Activated naive CD4-positive, alpha-beta T cell (primary cell): ENCODE measurements at places on chromosomes 7 and 10.

GRCh38 chr10:44244745-44245600 is 139.9 kb downstream of the CXCL12 start:
- no peak for DNase-seq

DNA sequence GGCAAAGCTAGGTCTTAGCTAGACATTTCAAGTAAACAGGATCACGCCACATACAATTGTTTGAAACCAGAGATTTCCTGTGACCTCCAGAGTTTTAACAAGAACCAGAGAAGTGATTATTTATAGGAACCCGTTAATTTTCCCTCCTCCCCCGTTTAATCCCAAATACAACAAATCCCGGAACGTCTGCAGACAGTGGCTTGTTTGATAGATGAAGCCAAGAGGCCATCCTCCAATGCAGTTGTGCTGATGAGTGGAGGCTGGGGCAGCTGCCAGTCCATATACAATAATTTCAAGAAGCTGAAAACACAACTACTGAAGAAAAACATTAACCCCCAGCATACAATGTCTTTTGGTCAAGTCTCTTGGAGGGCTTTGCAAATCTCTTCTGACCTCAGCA is 971.6 kb upstream of the ZNF722 start:
- no peak for DNase-seq

DNA sequence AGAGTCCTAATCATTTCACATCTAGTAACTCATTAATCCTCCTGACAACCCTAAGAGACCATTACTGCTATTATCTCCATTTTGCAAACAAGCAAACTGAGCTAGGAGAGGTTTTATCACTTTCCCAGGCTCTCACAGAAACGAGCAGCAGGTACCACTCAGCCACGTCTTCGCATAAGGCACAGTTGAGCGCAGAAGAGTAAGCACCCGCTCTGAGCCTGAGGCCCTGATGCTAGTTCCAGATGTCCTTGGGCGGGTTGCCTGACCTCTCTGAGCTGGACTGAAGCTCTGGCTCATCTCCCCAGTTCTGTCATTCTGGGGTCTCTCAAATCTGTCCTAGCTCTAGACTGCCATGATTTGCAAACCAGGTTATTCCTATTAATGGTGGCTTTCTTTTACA is 72.6 kb upstream of the FRMD4A start:
- DNase-seq = no peak

GRCh38 chr7:30445770-30446169 is 32.8 kb downstream of the NOD1 start:
- DNase-seq = no peak

DNA sequence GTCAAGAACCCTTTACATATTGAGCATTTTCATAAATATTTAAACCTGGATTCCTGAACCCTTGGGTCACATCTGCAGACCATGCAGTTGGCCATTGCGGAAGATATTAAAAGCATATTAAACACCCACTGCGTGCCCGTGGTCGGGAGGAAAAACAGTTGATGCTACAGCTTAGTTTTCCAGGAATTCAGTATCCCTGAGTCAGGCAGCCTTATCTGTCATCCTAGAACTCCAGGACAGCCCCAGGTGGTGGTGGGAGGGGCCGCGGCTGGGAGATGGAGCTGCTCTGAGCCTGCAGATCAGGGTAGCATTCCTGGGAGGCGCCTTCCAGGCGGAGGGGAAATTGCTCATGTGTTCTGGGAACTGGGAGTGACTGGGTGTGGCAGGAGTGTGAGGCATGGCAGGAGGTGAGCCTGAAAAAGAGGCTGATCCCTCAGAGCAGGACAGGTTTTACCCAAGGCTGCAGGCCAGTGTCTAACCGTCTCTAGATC is 222.9 kb upstream of the SH2B2 start:
- no peak for DNase-seq

GRCh38 chr7:37000511-37000910 is 276.2 kb upstream of the AOAH start:
- DNase-seq = no peak

- no peak for DNase-seq
Observed at GRCh38 chr10:101643546-101643945, 51.4 kb downstream of the FBXW4 start.

- no peak for DNase-seq
Observed at GRCh38 chr10:91034042-91034441, 113.2 kb upstream of the ANKRD1 start.

DNA sequence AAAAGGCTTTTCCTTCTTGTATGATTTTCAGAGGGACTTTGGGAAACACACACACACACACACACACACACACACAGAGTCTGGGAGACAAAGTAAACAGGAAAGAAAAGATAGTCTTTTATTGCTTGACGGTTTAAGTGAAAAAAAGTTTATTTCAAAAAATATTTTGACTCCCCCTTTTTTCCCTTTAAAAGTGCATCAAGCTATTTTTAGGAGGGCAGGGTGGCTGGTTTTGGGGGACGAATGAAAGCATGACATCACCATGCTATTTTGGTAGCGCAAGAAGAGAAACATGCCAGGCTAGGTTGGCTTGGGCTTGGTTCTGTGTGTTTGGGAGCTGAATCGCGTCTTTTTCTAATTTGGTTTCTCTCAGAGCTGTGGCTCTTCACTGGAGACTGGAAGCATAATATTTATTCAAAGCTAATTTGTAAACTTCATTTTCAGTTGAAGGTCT is 129.2 kb downstream of the BAMBI start:
- DNase-seq = no peak

DNA sequence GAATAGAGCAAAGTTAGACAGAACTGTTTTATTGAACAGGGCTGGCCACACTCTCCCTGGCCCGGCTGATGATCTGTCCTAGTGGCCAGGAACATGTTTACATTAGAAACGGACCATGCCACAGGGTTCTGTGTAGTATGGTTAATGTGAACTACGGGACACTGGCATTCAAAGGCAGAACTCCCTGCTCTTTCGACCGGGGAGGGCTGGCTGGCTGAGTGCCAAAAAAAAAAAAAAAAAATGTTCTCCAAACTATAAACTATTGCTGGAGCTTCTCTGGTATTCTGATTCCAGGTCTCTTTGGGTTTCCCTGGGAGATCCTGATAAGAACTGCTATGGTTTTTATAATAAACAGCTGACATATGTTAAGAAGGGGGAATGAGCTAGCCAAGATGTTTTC is 1262.6 kb upstream of the SORCS1 start:
- DNase-seq = no peak

DNA sequence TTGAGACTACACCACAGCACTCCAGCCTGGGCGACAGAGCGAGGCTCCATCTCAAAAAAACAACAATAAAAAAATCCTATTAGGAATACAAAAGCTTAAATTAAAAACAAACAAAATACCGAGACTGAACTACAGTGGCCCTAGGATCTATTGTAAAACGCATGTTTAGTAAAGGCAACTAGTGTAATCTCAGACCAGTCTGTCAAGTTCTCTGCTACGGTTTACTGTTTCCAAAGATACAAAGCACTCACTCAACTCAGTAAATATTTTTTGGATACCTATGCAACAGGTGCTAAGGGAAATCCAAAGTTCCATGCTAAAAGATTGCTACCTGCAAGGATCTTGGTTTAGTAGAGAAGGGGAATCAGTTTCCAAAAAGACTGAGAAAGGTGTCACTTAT is 3.4 kb upstream of the MIOS start:
- DNase-seq = no peak

DNA sequence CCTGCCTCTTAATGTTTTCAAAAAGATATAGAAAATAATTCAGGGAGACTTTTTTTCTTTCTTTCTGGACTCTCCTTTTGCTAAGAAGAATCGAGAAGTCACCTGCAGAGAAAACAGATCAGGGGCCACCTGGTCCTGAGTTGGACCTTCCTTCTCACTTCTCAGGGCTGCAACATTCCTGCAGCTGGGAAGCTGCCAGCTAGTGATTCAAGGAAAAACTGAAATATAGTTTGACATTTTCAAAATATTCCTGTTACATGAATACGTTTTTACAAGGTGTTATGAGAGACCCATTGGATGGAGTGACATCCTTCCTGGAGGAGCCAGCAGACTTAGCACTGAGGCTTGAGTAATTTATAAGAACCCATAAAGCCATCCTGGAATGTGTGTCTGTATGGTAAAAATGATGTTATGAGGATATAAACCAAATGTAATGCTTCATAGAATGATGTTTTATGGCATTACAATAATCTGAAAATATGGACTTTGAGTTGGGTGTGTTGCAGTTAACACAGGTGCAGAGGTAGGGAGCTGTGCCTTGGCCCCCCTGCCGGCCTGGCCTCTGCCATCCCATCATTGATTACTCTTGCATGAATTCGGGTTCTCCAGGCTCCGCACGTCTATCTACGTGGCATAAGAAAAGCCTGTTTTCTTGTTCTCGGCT is 149.7 kb downstream of the PAXIP1 start:
- DNase-seq = no peak

GRCh38 chr10:58341947-58342346 is 7.1 kb downstream of the UBE2D1 start:
- no peak for DNase-seq

- no peak for DNase-seq
Observed at GRCh38 chr7:20651960-20652544, 36.6 kb downstream of the ABCB5 start.

DNA sequence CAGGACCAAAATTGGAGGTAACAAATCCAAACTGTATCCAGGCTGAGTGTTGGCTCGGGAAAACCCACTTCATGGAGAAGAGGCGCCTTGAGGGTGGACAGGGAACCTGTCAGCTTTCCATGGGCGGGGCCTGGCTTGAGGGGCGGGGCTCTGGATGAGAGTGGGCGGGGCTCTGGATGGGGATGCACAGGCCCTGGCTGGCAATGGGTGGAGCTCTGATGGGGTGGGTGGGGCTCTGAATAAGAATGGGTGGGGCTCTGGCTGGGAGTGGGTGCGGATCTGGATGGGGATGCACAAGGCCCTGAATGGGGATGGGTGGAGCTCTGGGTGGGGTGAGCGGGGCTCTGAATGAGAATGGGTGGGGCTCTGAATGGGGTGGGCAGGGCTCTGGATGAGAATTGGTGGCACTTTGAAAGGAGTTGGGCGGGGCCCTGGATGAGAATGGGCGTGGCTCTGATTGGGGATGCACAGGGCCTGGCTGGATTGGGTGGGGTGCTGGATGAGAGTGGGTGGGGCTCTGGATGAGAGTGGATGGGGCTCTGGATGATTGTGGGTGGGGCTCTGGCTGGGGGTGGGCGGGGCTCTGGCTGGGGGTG is 96.6 kb upstream of the NPTX2 start:
- no peak for DNase-seq

DNA sequence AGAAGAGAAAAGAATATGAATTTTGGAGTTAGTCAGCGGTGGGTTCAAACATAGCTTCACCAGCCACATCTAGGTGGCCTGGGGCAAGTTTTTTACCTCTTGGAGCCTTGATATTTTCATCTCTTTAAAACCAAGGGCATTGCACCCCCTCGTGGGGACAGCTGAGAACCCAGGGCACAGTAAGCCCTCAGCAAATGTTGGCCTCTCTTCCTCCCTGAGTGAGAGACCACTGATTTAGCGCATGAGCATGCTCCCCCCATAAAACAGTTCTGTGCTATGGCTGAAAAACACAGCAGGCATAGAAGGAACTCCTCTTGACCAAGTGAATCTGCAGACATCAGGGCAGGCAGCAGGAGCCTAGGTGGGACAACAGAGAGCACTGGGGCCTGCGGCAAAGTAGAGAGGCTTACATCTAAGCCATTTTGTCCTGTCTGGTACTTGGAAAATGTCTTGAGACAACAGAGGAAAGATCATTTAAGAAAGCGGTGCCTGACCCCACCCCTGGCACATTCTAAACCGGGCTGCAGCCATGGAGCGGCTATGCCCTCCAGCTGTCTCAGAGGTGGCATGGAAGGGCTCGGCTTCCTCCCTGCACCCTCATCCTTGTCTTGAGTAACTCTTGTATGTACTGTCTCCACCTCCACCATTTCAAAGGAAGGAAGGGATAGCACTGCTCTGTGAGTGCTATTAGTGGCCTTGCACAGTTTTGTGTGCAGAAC is 94.7 kb downstream of the ARHGAP22 start:
- no peak for DNase-seq

DNA sequence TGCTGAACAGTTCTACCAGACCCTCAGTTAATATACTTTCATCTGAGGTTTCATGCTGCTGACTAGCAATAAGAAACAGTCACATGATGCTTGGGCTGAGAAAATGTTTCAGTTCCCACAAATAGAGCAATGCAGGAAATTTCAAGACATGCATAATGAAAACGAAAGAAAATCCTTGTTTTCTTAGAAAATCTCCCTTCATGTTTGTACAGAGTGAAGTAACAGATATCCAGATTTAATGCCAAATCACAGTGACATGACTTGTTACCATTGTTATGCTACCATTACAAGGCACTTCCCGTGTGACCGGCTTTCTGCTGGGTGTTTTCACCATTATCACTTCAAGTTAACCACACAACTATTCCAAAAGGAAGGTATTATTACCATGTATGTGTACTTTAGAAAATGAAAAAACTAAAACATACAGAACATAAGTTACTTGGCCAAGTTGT is 121.7 kb downstream of the DOCK4 start:
- DNase-seq = no peak

- DNase-seq = no peak
Observed at GRCh38 chr10:72784551-72785351, 92.8 kb downstream of the MCU start.

DNA sequence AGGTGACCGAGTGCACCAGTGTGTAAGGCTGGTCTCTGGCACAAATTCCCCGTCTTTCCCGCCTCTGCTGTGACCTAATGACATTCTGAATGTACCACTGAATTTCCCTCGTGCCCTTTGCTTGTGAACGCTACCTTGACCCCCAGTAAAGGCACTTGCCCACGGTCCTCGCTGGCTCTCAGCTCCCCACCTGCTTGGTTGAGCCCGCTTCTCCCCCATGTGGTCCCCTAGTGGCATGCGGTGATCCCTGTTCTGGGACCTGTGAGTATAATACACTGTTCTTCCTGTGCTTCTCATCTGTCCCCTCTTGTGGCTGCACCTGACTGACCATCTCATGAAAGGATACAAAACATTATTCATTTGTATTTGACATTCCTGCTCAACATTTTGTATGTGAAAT is 495.7 kb downstream of the INHBA start:
- DNase-seq = no peak

DNA sequence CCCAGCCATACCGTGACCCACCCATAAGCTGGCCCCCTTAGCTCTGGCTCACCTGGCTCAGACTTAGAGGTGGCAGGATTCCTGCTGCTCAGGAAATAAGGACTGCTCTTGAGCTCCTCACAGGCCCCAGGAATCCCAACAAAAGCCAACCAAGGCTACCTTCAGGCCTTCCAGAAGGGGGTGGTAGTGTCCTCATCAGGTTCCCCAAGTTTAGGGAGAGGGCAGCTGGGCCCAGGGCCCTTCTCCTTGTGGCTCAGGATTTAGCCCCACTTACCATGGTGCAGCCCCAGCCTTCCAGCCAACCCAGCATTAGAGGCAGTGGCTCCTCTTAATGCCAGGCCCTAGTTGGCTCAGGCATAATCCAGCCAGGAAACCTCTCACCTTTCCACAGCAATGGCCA is 23.5 kb downstream of the NPFFR1 start:
- no peak for DNase-seq

GRCh38 chr7:52764492-52765169 is 270.8 kb upstream of the POM121L12 start:
- DNase-seq = no peak

GRCh38 chr7:132492823-132493445 is 83.3 kb downstream of the PLXNA4 start:
- DNase-seq = no peak
